Activated CD4-positive, alpha-beta memory T cell treated with anti-CD3 and anti-CD28 coated beads, Interleukin-2, amount 10 ng/mL, durations not matched to agents 7 days and 5 days (primary cell): ENCODE measurements at places on chromosomes 1 and 21. TPM values are rescaled to one million over a fixed set of nuclear protein-coding genes. Genes with fewer than 3 reads are reported as not detected.

GRCh38 chr1:28162151-28162550, 14.3 kb downstream of the PTAFR start:
- H3K36me3 ChIP-seq = no peaks in the 10 kb centered on the region
- peaks cover 2% of the 10 kb centered on the region for H3K4me1 ChIP-seq
- H3K27me3 ChIP-seq = peaks cover 59% of the 10 kb centered on the region
- H3K4me3 ChIP-seq = no peak overlapping the region
- no peak overlapping the region for H3K27ac ChIP-seq

DNA sequence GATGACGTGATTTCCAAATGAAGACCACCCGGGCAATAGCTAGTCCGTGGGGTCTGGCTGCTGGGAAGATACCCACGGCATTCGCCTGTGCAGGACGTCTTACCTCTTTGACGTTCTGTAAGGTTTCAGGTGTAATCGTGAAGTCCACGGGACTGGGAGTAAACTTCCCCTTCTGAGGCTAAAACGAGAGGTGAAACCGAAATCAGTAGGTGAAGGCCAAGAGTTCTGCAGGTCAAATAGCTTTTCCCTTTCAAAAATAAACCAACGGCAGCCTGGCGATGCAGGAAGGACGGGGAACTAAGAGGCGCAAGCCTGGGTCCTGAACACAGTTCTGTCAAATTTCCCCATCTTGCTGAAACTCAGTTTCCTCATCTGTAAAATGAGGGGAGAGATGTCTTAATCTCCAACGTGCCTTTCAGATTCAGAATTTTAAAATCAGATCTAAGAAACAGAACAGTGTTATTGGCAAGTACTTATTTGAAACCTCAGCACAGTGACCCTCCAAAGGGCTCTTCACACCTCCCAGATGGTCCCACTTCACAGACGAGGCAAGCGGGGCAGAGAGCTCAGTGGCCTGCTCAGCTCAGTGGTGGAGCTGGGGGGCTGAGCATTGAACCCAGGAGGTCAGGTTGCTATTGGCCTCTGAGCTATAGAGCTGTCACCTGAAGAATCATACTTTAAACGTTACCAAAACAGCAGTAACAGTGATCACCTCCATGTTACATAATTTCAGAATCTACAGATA, 34.7 kb downstream of the VPS26C start:
- peaks cover 61% of the 10 kb centered on the region for H3K36me3 ChIP-seq
- H3K27ac ChIP-seq = no peak overlapping the region
- no peaks in the 10 kb centered on the region for H3K27me3 ChIP-seq
- DNase-seq = no peak
- H3K4me3 ChIP-seq = no peak overlapping the region

- H3K36me3 ChIP-seq = no peaks in the 10 kb centered on the region
- H3K27me3 ChIP-seq = peaks cover 30% of the 10 kb centered on the region
- no peak overlapping the region for H3K4me3 ChIP-seq
- H3K4me1 ChIP-seq = no peaks in the 10 kb centered on the region
- no peak for DNase-seq
Observed at GRCh38 chr1:209202830-209203532, 380.5 kb upstream of the CAMK1G start.

The MANEAL gene
- total RNA-seq = 1.8 TPM
